ENCODE measurements at places on chromosomes 1 and 21.

DNA sequence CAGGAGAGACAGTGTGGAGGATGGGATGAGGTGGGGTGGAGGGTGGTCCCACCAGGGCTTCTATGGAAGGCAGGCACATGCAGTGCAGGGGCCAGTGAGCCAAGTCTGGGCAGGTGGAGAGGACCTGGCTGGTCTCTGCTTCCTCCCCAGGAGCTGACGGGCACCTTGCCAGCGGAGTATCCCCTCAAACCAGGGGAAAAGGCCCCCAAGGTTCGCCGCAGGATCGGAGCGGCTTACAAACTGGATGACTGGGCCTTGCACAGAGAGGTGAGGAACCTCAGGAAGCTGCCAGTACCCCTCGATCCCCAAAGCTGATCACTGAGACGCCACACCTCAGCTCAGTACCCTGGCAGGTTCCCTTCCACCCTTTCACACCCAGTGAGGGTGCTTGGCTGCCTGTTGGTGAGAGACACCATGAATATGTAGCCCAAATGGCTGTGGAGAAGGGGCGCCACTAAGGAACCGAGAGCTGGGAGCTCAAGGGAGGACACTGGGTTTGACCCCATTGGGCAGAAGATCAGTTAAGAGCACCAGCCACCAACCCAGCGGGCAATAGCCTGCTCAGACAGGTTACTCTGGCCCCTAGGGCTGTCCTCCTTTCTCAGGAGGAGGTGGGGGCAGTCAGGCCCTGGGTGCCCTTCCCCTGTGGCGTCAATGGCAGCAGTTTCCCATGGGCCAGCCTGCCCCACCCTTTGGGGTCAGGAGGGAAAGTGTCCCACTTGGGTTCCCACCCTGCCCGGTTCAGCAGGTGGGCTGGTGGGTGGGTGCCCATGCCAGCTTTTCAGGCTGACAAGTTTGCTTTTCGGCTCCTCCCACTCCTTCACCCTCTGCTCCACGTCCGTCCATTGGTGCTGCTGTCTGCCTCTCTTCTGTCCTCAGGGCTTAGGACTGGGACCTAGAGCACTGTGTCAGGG, 5.5 kb downstream of the INAVA start:
- DNase-seq = no peak

- DNase-seq = no peak
Measured at GRCh38 chr1:151542710-151543129, 2.6 kb downstream of the TUFT1 start.

DNA sequence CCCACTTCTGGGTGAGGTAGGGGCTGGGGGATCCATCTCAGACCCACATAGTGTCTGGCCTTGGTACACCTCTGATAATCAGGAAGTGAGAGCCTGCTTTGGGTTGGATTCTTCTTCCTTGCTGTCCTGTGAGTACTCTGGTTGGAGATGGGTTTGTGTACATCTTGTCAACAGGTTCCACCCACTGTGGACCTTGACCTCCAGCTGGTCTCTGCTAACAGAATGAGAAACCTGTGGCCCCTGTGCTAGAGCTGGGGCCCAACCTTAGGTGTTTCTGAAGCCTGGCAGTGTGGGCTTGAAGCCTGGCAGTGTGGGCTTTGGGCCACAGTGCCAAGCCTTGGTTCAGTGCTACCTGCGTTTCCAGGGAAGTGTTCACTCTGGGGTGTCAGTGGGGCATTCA, 2.6 kb downstream of the ZBTB48 start:
- no peak for DNase-seq

- no peak for DNase-seq
Measured at GRCh38 chr1:32899586-32900296, 1.4 kb downstream of the TMEM54 start.

GRCh38 chr1:115051850-115052249, 22.2 kb downstream of the TSHB start:
- DNase-seq = no peak

GRCh38 chr1:15849775-15850324, 2.3 kb downstream of the SPEN start:
- peak; percentile 45 for DNase-seq

GRCh38 chr1:24905355-24905978, 24.6 kb downstream of the RUNX3 start:
- DNase-seq = no peak

- no peak for DNase-seq
Measured at GRCh38 chr1:10068605-10069294, 36.0 kb downstream of the UBE4B start.

DNA sequence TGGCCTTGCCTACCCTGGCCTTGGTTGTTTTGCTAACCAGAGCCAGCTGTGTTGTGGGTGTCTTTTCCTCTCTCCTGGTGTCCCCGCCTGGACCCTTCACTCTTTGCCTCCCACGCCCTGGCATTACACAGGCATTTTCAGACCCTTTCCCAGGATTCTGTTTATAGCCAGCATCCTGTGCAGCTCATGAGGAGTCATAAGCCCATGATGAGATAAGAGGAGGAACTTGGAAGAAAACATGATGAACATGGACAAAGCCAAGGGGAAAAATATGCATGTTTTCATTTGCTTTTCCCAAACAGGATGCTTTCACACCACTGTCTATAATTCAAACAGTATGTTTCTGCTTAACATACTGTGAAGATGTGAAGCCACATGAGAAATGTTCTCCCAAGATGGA, 18.7 kb upstream of the WARS2 start:
- no peak for DNase-seq

- no peak for DNase-seq
Measured at GRCh38 chr1:230272557-230272956, 153.6 kb downstream of the PGBD5 start.

GRCh38 chr1:167996266-167996665, 59.4 kb upstream of the MPC2 start:
- no peak for DNase-seq

DNA sequence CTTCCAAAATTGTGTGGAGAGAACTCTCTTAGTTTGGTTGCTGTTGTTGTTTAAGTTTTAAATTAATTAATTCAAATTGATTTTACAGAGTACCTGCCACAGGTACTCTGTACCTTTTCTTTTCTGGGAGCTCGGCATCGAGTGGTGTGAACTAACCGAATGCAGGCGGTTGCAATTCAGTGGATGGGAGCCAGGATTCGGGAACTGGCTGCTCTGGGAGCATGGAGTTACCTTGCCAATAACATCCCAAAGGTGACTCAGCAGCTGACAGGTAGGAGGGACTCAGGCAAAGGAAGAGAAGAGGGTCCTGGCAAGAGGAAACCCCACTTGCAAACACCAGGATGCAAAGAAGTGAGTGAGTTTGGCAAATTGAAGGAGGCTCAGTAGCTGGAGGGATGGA, 24.7 kb upstream of the KANK4 start:
- DNase-seq = no peak

- DNase-seq = peak; percentile 80
Measured at GRCh38 chr1:168234846-168235547, 9.2 kb downstream of the SFT2D2 start.

- no peak for DNase-seq
Measured at GRCh38 chr1:17134724-17135123, 15.5 kb upstream of the PADI2 start.

GRCh38 chr1:25030674-25031589, 100.9 kb upstream of the RUNX3 start:
- no peak for DNase-seq

- DNase-seq = no peak
Measured at GRCh38 chr1:42931911-42932422, 26.7 kb downstream of the SLC2A1 start.
